Tibial nerve (tissue), 4 donors: ENCODE measurements at places on chromosomes 3 and 15. TPM values are rescaled to one million over a fixed set of nuclear protein-coding genes. Genes with fewer than 3 reads are reported as not detected.

Gene BNIP2
- total RNA-seq, result 182 TPM

Gene HCN4
- total RNA-seq, result not detected

Gene GMPPB
- 19.7 TPM for total RNA-seq

Gene GPR160
- total RNA-seq, result 17.7 TPM

Gene IFT122
- total RNA-seq, result 43.3 TPM

Gene NR2E3
- not detected for total RNA-seq

Gene ITIH4
- total RNA-seq, result 24.9 TPM

GRCh38 chr3:160135851-160136250, 89.4 kb upstream of the C3orf80 start:
- DNase-seq, result no peak

- DNase-seq, result no peak
Measured at GRCh38 chr3:98733812-98734281, 29.3 kb upstream of the ST3GAL6 start.

DNA sequence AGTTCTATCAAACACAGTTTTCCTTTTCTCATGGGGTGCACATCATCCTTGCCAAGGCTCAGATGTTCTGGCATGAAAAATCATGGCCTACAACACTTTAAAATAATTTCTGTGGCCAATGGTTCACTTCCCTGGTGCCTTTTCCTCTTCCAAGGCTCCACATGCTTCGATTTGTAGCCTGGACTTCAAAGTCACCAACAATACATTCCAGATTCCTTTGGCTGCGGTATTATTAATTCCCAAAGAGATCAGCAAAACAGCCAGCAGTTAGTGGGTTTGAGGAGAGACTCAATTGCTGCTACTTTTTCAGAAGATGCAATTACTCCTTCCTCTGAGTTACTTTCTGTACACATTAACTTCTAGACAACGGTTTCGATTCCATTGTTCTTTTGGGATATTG, 80.3 kb upstream of the CCDC80 start:
- no peak for DNase-seq

GRCh38 chr3:67635257-67635656, 19.2 kb downstream of the SUCLG2 start:
- DNase-seq, result no peak

GRCh38 chr15:80710635-80711554, 15.8 kb downstream of the ABHD17C start:
- no peak for DNase-seq

GRCh38 chr15:63493436-63493835, 11.0 kb upstream of the USP3 start:
- no peak for DNase-seq

- DNase-seq, result no peak
Measured at GRCh38 chr3:23894254-23895061, 22.3 kb downstream of the NKIRAS1 start.

DNA sequence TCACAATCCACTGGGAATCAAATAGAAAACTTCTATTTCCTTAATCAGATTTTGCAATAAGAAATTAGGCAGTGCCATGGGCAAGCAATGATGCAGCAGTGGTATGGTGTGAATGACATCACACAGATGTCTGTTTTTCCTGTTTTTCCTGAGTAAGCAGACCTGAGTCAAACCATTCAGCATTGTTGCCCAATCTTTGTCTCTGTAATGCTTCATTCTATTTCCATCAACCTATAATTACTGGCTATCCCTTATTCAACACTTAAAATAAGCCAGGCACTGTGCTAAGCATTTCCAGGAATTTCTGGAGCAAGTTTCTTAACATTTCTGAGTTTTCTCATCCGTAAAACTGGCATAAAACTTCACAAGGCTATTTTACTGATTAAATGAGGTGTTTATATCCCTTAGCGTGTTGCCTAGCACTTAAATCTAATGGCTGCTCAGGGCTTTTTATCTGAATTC, 11.3 kb upstream of the OXSR1 start:
- no peak for DNase-seq

- DNase-seq, result peak; percentile 73
Measured at GRCh38 chr3:53114011-53114400, 16.2 kb downstream of the RFT1 start.

GRCh38 chr15:38560456-38560926, 4.1 kb downstream of the RASGRP1 start:
- no peak for DNase-seq

GRCh38 chr3:101976473-101976872, 127.2 kb downstream of the NFKBIZ start:
- DNase-seq, result no peak

- DNase-seq, result no peak
Measured at GRCh38 chr3:125683067-125683829, 88.0 kb upstream of the OSBPL11 start.

DNA sequence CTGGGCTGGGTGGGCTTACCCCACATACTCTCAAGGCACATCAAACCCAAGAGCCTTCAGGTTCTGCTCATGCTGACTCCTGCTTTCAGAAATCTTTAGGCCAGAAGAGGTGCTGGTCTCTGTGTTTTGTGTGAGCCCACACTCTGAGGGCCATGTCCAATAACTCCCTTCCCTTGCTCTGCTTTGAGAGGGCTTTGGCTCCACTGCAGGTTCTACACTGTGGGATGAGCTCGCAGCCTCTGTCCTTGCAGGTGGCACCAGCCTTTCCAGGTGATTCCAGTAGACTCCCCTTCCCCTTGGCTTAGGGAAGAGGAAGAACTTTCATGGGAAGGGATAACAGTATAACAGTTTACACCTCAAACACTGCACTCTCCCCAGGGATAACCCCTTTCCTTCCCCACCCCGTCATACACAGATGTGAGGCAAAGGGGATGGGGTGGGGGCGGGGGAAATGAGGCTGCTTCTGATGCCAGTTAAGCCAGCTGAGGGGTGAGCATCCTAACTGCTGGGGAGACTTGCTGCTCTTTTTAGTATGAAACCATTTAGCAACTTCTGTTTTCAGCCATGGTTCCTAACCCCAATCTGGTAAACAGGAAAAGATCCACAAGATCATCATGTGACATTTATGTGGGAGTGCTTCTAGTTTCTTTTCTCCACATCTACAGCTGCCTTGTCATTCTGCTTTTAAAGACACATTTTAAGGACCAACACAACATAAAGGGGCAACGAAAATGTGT, 262.4 kb downstream of the SLC9A9 start:
- DNase-seq, result no peak

- no peak for DNase-seq
Measured at GRCh38 chr3:69443457-69443920, 57.6 kb upstream of the FRMD4B start.

- DNase-seq, result no peak
Measured at GRCh38 chr3:195715583-195716266, 5.1 kb upstream of the MUC20 start.
